Nephron progenitor cell (in vitro differentiated cells): ENCODE measurements at places on chromosomes 7 and 10.

DNA sequence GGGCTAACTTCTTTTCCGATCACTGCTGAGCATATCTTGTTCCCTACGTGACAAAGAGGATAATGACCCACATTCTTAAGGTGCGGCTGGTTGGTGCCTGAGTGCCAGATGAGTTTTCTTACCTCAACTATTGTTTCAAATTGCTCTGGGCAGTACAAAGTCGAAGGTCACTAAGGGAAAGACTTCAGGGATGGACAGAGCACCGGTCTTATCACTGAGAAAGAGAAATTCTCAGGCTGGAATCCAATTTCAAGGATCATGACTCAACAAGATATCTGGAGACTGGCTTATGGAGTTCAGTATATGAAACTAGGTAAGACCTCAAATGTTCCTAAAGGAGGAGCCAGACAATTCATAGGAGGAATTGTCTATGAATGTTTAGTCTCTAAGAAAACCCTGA, 780.3 kb downstream of the SUGCT start:
- DNase-seq = no peak

- no peak for DNase-seq
Measured at GRCh38 chr10:122847782-122848604, 2.3 kb upstream of the CUZD1 start.

GRCh38 chr7:17830206-17830605, 110.1 kb downstream of the SNX13 start:
- DNase-seq = no peak

- no peak for DNase-seq
Measured at GRCh38 chr10:76091926-76092325, 660.5 kb downstream of the LRMDA start.

GRCh38 chr10:47176903-47177868, 122.8 kb upstream of the GDF10 start:
- no peak for DNase-seq

DNA sequence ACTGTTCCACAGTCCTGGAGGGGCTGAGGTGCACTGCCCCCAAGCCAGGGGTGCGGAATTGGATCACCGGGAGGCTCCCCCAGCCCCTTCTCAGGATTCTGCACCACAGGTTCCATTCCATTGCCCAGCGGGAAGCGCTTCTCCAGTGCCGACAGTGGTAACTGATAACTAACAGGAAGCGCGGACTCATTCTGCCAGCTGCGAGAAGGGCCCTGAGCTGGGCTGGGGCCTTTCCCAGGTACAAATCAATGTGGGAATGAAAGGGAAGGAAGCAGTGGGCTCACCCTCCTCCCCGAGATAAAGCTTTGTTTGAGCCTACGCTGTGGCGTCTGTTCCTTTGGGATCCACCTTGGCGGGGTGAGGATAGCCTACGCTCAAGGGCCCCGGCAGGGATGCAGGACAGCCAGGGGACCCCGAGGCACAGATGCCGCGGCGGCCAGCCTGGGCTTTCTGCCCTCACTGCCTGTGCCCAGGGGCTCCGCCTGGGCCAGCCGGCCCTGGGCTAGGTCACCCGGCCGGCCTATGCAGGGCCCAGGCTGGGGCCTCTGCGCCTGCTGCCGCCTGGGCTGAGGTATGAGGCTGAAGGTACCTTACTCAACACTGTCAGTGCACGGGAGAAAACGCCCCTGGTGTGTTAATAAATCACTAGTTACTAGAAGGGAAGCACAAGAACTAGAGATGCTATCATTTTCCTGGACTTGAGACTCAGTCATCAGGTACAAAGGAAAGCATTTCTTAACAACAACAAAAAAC, 39.4 kb downstream of the EN2 start:
- DNase-seq = no peak

GRCh38 chr10:98745645-98746044, 298.9 kb upstream of the HPS1 start:
- DNase-seq = no peak

GRCh38 chr10:77451886-77452285, 185.7 kb downstream of the KCNMA1 start:
- no peak for DNase-seq

GRCh38 chr10:103281753-103282152, 4.8 kb downstream of the INA start:
- peak; percentile 71 for DNase-seq

GRCh38 chr7:101134399-101134980, 7.6 kb downstream of the SERPINE1 start:
- no peak for DNase-seq

DNA sequence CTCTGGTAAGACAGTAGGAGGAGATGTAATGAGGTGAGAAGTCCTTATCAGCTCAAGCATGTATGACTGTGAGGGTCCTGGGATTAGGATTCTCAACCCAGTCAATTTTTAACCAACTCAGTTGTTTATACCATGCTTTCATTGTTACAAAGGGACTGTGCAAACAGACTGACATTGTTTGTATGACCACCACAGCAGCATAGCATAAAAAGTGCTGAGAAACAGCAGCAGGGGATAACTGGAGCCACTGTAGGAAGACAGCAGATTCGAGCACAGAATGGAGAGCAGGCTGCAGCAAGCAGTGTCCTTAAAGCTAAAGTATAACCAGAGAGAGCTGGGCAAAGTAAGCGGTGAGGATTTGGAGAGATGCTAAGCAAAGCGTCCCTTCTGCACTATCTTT, 829.5 kb downstream of the REEP3 start:
- no peak for DNase-seq
